Naive thymus-derived CD4-positive, alpha-beta T cell (primary cell): ENCODE measurements at places on chromosomes 7 and 10. TPM values are rescaled to one million over a fixed set of nuclear protein-coding genes. Genes with fewer than 3 reads are reported as not detected.

GRCh38 chr10:65793738-65794425, 1132.0 kb upstream of the LRRTM3 start:
- DNase-seq, result no peak

DNA sequence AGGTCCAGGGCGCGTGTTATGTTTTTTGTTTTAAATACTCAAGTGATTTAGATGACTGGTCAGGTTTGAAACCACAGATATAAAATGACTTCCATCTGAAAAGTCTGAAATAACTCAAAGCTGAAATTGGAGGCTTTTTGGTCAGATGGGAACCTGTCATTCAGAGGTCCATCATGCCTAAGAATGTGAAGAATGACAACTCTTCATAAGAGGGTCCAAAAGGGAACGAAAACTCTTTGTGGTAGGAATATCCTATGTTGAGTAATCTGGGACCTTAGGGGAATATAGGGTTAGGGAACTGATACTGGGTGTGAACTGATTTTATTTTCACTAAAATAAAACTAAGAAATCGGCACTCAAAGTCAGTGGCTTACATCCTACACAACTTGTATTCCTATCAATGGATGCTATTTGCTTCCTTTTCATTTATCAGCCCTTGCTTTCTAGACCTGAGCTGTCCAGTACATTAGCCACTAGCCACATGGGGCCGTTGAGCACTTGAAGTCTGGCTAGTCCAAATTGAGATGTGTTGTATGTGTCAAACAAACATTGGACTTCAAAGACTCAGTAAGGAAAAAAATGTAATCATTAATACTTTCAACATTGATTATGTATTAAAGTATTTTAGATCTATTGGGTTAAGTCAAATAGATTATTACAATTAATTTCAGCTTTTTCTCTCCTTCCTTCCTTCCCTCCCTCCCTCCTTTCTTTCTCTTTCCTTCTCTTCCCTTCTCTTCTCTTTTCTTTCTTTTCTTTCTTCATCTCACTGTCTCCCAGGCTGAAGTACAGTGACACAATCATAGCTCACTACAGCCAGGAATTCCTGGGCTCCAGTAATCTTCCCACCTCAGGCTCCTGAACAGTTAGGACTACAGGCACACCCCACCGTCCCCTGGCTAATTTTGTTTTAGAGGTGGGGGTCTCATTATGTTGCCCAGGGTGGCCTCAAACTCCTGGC, 56.5 kb upstream of the KDM7A start:
- DNase-seq, result no peak

GRCh38 chr7:35519971-35520809, 174.7 kb downstream of the HERPUD2 start:
- no peak for DNase-seq

PODXL gene
- total RNA-seq, result 0.05 TPM
